ENCODE measurements at places on chromosomes 6 and 20. TPM values are rescaled to one million over a fixed set of nuclear protein-coding genes. Genes with fewer than 3 reads are reported as not detected.

Gene ADGRF1
- not detected for total RNA-seq

- no peak for DNase-seq
Measured at GRCh38 chr6:130929036-130929678, 102.0 kb downstream of the SMLR1 start.

DNA sequence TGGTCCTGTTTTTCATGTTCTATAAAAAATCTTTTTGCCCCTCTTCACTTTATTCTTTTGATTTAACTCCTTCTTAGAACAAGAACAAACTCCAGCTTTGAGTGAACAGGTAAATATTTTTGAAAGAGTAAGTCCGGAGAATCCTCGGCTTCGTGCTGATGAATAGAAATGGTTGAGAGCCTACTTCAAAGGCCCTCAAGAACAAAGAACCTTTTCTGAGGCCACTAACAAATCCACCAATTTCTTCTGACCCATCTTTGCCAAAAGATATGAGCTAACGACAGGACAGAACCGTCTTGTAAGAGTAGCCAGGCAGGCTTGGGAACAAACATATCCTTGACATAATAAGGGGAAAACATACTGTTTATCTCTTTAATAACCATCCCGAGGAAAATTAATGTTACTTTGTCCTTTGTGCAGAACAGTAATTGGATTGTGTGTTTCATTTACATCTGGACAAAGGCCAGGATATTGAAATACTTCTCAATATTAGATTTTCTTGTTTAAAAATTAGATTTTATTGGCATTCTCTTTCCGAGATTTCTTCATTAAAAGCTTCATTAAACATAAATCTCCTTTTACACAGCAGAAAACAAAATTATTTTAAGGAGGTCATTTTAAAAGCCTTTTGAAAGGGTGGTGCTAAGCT lies 52.9 kb downstream of the NOX3 start:
- no peak for DNase-seq

GRCh38 chr6:61886608-61887259 lies 399.3 kb downstream of the KHDRBS2 start:
- no peak for DNase-seq

Gene WFDC11
- not detected for total RNA-seq

Gene C6orf58
- not detected for total RNA-seq

GRCh38 chr20:2224368-2224639 lies 71.5 kb upstream of the TGM3 start:
- no peak for DNase-seq

DNA sequence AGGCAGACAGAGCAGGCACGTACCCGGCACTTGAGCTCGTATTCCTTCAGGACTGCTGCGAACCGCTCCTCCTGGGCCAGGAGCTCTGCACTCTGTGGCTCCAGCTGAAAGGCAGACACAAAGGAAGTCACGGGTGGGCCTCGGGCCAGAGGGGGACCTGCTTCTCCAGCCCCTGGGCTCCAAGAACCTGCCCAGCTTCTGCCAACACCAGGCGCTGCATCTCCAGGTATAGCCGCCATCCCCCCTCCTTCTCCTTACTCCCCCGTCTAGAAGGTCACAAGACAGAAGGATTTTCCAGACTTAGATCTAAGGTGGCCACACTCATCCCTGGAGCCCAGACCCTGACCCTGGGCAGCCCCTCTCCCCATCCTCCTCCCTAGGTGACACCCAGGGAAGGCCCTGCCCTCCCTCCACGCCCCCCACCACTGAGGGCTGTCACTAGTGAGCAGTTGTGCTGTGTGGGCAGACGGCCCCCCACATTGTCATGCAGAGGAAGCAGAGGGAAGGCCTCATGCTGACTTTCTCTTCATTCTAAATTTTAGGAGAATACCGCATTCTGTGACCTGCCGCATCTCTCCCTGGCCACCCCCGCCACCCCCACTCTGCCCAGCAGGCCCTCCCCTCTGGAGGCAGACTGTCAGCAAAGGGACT lies 81.9 kb downstream of the GINS1 start:
- no peak for DNase-seq

- no peak for DNase-seq
Measured at GRCh38 chr6:168226902-168227318, 92.7 kb downstream of the DACT2 start.
